ENCODE measurements at places on chromosomes 5 and 9. TPM values are rescaled to one million over a fixed set of nuclear protein-coding genes. Genes with fewer than 3 reads are reported as not detected.

- DNase-seq, result peak; percentile 12
These were observed 11.6 kb downstream of the NAIP start for GRCh38 chr5:71013575-71013974.

GRCh38 chr5:113034182-113034773, 57.7 kb downstream of the DCP2 start:
- peak; percentile 96 for DNase-seq

- DNase-seq, result peak; percentile 74
These were observed 246.6 kb downstream of the ARL15 start for GRCh38 chr5:54063817-54064216.

DNA sequence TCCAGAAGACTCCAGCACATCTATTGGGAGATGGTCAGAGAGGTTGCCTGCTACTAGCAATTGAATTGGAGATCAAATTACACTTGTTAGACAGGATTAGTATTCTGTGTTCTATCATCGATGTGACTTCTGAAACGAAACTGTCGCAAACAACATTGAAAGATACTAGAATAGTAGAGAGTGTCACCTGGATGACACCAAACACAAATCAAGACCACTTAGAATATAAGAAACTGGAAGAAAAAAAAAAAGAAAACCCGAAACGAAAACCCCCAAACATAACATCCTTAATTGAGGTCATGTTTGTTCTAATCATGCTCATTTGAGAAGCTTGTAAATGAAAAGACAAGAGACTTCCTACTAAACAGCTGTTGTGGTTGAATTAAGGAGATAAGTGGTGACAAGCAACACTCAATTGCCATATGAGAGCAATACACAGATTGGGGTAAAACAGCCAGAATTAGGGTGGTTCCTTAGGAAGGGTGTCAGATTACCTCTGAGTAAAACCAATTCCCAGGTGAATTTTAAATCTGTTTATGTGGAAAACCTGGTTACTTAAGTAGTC, 97.6 kb downstream of the BASP1 start:
- DNase-seq, result peak; percentile 44

DNA sequence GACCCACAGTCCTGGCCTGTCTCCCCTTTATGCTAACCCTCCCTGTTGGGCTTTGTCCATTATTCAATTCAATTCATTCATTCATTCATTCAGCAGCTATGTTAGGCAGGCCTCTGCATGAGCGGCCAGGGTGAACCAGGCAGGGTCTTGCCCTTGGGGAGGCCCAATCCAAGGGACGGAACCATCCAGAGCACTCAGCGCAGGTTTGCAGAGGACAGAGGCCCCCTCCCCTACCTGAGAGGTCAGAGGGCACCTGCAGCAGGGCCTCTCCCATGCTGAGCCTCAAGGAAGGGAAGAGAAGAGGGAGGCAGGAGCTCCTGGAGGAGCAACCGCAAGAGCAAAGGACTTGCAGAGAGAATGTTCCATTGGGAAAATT, 61.4 kb downstream of the C9orf50 start:
- no peak for DNase-seq

DNA sequence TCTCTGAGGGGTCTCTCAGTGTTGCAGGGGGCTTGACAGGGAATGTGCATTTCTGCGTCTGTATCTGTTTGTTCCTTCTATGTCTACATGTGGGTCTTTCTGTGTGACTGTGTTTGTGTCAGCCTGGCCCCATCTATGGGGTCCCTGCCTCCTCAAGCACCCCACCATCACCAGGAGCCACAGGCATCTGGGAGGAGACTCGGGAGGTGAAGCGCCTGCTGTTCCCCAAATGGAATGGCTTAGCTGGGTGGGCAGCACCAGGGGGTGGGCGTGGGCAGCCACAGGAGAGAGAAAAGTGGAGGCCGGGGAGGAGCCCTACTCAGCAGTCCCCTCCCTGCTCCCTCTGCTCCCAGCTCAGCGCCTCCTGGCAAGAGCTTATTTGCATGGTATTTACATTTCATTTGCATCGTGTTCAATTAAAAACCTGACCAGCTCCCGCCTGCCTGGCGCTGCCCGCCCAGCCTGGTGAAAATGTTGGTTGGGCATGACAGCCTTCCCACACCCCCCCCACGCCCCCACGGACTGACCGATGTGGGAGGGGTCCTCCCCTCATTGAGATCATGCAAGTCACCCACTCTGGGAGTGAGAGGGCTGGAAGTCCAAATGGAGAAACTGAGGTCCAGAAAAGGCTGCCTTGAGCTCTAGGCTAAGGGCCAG, 50.5 kb downstream of the CXXC5 start:
- peak; percentile 89 for DNase-seq

DNA sequence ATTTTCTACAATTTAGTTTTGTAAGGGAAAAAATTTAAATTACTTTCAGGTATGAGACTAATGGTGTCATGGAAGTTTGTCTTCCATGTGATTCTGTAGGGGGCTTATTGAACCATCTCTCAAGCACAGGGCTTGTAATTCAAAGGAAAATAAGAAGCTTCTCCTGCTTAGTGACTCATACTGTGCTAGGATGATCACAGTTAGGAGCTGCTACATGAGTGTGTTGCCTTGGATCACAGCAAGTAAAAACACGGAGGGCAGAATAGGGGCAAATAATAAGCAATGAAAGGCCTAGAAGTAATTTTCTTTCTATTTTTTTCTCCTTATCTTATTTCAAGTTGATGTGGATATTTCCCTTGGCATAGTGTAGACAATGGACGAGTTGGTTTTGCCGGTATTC, 28.9 kb downstream of the TMEM167A start:
- DNase-seq, result no peak

DNA sequence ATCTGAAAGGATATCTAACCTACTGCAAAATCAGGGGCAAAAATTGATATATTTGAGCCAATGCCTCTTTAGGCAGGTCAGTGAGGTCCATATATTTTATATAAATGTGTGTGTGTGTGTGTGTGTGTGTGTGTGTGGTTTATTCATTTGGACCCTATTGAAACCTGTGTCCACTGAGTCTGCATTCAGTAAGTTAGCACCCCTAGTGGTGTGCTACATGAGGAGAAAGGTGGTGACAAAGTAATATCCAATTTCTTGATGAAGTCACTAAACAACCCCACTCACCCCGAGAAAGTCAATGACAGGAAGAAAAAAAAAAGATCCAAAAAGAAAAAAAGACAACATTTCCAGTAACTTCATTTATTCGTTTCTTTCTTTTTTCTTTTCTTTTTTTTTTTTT, 4.1 kb downstream of the FBXW11 start:
- DNase-seq, result peak; percentile 23

DNA sequence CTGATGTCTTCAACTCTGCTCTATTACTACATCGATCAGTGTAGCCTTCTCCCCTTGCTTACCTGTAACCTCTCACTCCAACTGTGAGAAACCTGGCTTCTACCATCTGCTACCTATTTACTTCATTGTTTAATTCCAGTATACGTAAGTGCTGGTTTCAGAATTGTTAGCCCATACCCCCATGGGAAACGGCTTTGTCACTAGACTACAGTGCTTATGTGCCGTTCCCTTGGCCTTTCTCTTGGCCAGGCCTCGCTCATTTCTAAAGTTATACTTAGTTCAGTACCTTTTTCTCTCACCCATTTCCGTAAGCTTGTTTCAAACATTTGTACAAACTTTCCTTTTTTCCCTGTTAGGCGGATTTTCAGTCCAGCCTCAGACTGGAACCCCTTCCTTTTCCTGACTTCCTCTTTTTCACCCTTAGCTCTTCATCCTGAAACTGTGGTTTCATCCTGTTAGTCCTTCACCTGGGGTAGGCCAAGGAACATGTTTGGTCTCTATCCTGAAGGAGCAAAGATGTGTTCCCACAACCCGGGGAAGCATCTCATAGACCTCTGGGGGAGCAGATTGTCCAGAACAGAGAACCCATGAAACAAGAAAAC, 21.7 kb downstream of the ALG2 start:
- no peak for DNase-seq

- peak; percentile 69 for DNase-seq
These were observed 36.1 kb downstream of the CAAP1 start for GRCh38 chr9:26856413-26857032.

GRCh38 chr9:125906893-125907292, 159.7 kb downstream of the PBX3 start:
- no peak for DNase-seq

DNA sequence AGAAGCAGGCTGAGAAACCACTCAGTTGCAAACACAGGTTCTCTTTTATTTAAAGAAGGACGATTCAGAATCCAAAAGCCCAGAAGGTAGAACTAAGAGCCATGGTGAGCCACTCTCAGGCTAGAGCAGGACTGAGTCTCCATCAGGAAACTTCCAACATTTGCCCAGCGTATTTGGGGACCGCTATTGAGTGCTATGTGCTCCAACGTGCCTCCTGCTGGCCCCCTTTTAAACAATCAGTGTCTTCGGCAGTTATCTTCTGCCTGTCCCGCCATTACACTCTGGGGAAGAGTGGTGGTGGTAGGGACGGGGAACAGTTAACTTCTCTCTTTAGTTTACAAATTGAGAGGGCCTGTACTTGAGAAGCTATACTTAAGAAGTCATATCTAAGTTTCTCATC, 78.1 kb downstream of the DENND1A start:
- no peak for DNase-seq

DNA sequence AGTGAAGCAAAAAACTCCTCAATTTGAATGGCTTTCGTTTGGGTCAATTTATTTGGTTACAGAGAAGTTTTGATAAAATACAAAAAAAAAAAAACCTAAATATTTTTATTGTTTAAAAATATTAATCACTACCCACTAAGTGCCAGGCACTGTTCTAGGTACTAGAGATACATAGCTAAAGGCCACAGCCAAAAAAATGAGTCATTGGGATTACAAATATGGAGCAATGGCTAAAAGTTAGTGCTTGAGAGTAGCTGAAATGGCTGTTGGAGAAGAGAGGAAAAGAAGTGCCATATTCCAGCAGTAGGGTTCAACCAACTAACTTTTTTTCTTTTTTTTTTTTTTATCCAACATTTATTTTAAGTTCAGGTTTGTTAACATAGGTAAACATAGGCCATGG, 130.1 kb upstream of the PTGER4 start:
- DNase-seq, result peak; percentile 40

DNA sequence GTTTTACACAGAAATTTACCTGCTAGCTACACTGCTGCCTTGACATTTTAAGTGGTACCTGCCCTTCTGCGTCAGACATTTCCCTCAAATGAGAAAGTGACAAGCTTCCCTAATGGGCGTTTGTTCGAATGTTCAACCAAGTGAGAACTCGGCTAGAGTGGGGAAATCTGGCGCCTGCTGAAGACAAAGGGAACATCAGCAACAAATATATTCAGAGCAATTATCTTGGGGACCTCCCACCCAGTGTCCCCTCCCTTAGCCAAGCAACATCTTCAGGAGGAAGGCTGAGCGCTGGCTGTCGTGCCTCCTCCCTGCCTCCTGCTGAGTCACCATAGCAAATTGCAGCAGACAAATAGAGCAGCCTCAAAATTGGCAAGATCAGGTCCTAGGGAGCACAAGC, 57.1 kb downstream of the MFAP3 start:
- DNase-seq, result no peak

GRCh38 chr9:89505911-89506310, 8.0 kb upstream of the SEMA4D start:
- no peak for DNase-seq

PCDHB4 gene
- 0.07 TPM for total RNA-seq

FAXDC2 gene
- 3.4 TPM for total RNA-seq

PPP2R2B gene
- total RNA-seq, result 7.6 TPM

All from M059J (cell line).